ENCODE measurements at places on chromosomes 5 and 9.
A peak's percentile ranks its signal among the peaks of the same experiment; 100 is the strongest.

GRCh38 chr5:145160679-145161078 is 674.5 kb downstream of the PRELID2 start:
- no peak for DNase-seq

- no peak for DNase-seq
These were observed 222.3 kb downstream of the PBX3 start for GRCh38 chr9:125969462-125969861.

DNA sequence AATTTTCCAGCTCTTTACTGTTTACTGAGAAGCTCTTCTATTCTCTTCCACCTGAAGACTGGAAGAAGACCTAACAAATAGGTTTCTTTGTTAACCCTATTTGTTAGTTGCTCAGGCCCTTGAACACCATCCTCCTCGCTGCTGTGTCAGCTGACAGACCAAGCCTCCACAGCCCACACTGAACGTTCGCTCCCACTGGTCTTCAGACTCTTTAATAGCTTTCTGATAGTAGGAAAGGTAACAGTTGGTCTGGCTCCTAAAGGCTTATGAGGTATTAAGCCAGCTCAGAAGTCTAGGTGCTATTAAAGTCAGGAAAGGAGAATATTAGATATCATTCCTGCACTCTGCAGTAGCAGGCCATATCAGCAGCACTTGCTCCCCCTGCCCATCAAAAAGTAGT is 23.3 kb upstream of the F2R start:
- peak; percentile 74 for DNase-seq

GRCh38 chr5:31888564-31888963 is 249.6 kb downstream of the PDZD2 start:
- DNase-seq = no peak

DNA sequence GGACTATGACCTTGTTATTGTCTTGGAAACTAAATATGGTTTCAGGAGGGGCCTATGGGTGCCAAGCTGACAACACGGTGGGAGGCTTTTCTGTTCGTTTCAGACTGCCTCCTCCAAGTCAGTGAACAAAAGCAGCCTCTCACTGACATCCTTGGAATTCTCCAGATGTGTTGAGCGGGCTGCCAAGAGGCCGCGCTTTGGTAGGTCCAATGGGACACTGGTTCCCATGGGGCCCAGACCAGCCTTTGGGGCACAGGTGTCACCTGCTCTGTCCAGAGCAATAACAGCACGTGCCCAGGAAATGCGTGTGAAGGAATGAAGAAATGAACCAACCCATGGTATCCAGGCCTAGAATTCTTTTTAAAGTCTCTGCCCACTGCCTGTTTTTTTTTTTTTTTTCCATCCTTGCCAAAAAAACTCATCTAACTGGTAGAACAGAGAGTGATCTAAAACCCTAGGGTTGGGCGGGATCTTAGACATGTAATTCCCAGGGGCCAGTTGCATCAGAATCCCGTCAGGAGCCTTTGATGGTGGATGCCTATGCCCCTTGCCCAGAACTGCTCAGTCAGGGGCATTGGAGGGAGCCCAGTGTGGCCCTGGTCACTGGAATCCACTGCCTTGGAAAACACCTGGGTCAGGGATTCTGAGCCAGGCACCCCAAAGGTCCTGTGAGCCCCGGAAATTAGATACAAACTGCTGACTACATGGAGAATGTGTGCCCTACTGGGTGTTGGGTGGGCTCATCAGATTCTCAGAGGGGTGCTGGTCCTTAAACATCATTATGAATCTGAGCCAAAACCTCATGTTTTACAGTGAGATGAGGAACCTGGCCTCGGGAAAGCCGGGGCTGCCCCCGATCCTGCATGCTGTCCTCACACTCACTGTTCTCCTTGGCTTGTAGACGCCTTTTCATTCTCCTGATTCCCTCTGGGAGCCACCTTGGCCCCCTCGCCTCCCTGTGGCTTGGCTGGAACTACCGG is 60.1 kb downstream of the GTF3C4 start:
- no peak for DNase-seq

DNA sequence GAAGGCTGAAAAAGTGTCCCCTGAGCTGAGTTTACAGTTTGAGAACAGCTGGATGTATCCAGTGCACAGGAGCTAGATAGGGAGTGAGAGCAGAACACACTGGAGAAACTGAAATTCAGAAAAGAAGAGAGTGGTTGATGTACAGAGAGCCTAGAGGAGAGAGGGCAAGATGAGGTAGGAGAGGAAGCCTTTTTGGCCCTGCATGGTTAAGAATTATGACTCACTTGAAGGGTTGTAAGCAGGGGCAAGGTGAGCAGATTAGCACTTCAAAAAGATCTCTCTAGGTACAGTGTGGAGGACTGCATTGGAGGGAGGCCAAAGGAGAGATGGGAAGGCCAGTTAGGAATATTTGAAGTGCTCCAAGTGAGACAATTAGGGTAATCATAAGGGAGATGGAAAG is 25.2 kb downstream of the MCC start:
- no peak for DNase-seq

DNA sequence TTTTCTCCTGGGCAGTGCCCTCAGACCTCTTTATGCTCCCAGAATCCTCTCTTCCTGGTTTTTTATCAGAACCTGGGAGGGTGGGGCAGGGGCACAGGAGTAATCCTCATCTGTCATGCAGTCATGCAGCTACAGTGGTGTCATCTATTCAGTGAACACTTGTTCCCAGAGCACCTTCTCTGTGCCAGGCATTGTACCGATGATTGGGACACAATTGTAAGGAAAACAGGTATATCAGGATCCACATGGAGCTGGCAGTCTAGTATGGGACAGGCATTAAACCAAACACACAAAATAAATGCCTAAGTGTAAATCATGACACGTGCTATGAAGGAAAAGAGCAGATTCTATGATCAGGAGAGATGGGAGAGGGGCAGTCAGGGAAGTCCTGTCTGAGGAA is 21.5 kb upstream of the IDNK start:
- no peak for DNase-seq

- peak; percentile 49 for DNase-seq
These were observed 13.1 kb upstream of the IFNA14 start for GRCh38 chr9:21252721-21253547.

DNA sequence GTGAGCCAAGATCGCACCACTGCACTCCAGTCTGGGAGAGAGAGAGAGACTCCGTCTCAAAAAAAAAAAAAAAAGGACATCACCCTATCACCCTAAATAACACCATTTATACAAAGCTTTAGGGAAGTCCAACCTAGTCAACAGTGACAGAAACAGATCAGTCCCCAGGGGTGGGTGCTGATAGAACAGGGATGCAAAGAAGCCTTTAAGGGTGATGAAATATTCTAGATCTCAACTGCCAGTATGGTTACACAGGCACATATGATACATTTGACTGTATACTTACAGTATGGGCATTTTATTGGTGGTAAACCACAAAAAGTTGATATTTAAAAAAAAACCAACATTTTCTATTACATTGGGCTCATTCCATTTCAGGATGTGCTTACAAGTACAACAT is 4.8 kb downstream of the RETREG1 start:
- DNase-seq = no peak

GRCh38 chr5:64532657-64533056 is 26.8 kb downstream of the RGS7BP start:
- DNase-seq = no peak

DNA sequence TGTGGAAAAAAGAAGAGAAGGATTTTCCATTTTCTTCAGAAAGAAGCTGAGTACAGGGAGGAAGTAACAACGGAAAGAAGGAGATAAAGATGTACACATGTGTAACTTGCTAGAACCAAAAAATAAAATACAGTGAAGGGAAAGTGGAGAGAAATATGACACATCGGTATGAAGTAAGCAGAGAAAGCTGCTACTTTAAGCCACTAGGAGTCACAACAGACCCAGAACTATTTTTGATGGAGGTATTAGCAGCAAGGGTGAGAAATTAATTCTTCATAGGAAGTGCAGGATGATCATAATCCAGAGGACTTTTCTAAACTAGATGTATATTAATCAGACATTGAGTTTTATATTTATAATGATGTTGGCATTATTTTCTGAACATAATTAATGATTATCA is 88.5 kb downstream of the FAM174A start:
- peak; percentile 7 for DNase-seq

- no peak for DNase-seq
These were observed 16.5 kb upstream of the SPDL1 start for GRCh38 chr5:169567079-169567478.

- no peak for DNase-seq
These were observed 171.3 kb downstream of the NR3C1 start for GRCh38 chr5:143231973-143232812.

- DNase-seq = no peak
These were observed 920.5 kb downstream of the TLE4 start for GRCh38 chr9:80492221-80492620.

DNA sequence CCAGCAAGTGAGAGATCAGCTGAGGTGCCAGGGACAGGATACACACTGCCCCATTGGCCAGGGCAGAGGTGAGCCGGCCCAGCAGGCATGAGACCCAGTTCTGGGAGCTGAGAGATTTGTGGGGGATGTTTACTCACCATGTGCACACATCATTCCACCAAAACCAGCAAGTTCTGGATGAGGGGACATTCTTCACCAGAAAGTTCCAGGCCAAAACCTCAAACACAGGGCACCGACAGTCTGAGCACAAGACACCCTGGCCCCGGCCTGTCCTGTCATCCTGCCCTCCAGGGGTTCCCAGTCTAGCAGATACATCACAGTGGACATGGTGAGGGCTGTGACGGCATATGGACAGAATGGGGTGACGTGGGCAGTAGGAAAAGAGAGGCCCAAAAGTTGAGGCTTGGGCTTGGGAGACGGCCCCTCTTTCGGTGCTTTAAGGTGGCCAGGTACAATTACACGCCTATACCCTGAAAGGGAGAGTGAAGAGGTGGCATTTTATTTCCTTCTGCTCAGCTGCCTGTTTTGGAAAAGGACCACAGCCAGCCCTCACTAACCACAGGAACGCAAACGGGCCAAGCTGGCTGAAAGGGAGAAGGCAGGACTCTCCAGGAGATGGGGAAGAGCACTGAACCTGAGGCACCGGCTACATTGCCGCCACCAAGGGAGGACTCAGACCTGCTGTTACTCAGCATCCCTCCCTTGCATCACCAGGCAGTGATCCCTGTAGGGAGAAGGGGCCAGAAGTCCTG is 64.0 kb downstream of the SHB start:
- no peak for DNase-seq

DNA sequence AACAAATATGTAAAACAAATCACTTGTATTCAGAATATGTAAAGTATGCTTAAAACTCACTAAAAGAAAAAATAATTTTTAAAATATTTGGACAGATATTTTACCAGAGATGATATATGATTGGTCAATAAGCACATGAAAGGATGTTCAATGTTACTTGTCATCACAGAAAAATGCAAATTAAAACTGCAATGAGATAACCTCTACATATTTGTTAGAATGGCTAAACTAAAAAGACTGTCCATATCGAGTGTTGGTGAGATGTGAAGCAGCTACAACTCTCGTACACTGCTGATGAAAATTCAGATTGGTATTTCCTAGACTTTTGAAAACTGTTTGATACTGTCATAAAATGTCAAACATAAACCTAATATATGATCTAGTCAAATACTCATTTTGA is 685.1 kb downstream of the DTWD2 start:
- no peak for DNase-seq

DNA sequence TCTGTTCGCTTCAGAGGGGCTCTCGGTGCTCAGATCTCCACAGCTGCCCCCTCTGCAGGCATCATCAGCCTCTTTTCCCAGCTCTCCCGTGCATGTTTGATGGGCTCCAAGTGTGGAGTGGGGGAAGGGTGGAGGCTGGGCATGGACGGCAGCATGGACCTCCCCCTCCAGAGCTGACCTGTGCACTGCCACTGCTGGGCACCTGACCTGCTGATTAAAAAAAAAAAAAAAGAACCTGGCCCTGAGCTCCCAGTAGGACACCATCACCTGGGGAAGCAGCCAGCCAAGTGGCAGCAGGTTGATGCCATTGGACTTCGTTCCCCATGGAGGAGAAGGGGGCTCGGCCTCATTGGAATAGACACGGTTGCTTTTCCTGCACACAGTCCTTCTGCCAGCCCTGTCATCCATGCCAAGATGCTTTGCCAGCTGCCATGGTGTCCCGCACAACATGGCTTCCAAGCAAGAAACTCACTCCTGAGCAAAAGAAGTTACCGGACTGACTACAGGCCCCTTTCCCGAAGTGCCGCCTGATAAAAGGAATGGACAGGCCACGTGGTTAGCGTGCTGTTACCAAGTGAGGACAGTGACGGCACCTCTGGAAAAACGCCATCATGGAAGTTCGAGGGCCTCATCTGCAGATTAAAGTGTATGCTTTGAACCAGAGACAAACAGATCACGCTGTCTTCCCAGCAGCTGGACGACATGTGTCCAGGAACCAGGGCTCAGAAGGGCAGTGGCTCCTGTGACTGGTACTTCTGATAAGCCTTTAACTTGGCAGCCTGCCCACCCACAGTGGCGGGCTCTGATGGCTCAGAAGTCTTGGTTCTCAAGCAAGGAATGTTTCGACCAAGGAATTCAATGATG is 14.7 kb upstream of the BRD3OS start:
- DNase-seq = no peak

- peak; percentile 46 for DNase-seq
These were observed 29.6 kb downstream of the MAML1 start for GRCh38 chr5:179762079-179762780.

- DNase-seq = no peak
These were observed 56.1 kb upstream of the TBCA start for GRCh38 chr5:77832166-77832770.

DNA sequence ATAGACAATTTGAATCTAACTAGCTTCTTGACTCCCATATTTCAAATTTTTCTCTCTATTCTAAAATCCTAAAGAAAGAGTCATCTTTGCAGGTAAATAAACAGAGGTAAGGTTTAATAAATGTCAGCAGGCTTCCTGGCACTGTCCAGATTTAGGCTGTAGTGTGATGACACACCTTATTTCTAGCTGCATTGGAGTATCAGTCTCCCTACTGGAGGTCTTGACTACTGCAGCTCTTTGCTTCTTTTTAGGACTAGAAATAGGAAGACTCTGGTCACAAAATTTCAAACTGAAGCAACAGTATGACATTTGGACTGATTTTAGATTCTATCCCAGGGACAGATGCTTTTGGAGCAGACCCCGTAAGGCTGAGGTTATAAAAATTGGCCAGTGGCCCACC is 40.7 kb upstream of the PPP3R2 start:
- DNase-seq = no peak

GRCh38 chr5:177553671-177554429 is 513 bp downstream of the FAM193B start:
- DNase-seq = peak; percentile 32

- no peak for DNase-seq
These were observed 65.9 kb upstream of the NEK6 start for GRCh38 chr9:124191691-124192395.
